ENCODE measurements at places on chromosomes 2 and 18.

DNA sequence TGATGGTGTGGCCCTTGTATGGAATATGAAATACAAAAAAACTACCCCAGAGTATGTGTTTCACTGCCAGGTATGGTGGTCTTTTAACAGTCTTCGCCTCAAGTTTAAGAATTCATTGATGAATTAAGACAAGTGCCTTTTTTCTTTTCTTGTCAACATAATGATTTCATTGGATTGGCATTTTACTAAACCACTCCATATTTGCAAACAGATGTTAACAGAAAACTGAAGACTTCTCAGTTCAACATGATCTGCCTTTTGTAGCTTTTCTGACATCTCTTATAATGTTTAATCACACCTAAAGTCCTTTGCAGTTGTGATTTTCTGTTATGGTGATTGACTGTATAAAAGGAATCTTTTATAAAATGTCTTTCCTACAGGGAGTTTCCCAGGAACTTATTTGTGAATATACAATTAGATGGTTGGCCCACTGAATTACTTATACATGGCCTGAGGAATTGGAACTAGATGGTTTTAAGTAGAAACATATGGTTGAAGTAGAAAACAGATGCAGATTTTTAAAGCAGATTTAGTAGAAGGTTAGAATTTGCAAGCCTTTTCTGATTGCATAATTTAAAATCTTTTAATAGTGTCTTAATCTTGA, 39.7 kb downstream of the DYNC1I2 start:
- H3K27me3 ChIP-seq: no peaks in the 10 kb centered on the region
- no peaks in the 10 kb centered on the region for H3K4me1 ChIP-seq
- no peak overlapping the region for H3K4me3 ChIP-seq
- no peak for DNase-seq
- no peak overlapping the region for H3K27ac ChIP-seq

- no peaks in the 10 kb centered on the region for H3K4me1 ChIP-seq
- H3K27ac ChIP-seq: no peak overlapping the region
- no peak for DNase-seq
- H3K36me3 ChIP-seq: no peaks in the 10 kb centered on the region
- no peaks in the 10 kb centered on the region for H3K27me3 ChIP-seq
These were observed 46.7 kb upstream of the ST6GAL2 start for GRCh38 chr2:106932644-106933043.

DNA sequence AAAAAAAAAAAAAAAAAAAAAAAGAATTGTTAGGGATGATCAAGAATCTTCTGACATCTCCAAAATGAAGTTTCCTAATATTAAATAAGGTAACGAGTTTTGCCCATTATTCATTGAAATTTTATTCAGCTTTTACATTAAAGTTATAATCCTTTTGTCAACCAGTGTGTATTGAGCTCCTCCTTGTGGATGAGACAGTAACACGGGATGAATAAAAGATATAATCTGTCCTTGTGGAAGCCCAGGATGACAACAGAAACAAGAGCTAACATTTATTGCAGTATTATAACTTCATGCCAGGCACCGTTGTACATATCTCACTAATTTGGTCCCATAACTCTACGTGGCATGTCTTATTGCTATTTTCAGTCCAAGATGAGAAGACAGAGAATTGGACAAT, 33.4 kb upstream of the SERPINB7 start:
- H3K4me1 ChIP-seq: no peaks in the 10 kb centered on the region
- DNase-seq: no peak
- H3K27me3 ChIP-seq: no peaks in the 10 kb centered on the region
- H3K36me3 ChIP-seq: no peaks in the 10 kb centered on the region

DNA sequence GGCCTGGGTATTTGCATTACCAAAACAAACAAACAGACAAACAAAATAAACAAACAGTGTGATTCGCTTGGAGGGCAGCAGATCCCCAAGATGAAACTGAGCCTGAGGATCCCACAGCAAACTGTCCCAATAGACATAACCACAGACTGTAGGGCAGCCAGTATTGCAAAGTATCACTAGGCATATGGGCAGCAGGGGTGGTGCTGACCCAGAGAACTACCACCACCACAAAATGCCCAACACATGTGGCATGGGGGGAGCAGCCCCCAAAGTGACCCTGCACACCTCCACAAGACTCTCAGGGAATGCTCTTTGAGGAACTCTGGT, 330.1 kb downstream of the CYRIA start:
- no peak overlapping the region for H3K27ac ChIP-seq
- H3K4me1 ChIP-seq: peaks cover 2% of the 10 kb centered on the region
- no peaks in the 10 kb centered on the region for H3K36me3 ChIP-seq
- no peak overlapping the region for H3K4me3 ChIP-seq
- H3K27me3 ChIP-seq: no peaks in the 10 kb centered on the region

GRCh38 chr2:207409517-207409916, 120.2 kb upstream of the CREB1 start:
- H3K4me3 ChIP-seq: no peak overlapping the region
- no peaks in the 10 kb centered on the region for H3K27me3 ChIP-seq
- peaks cover 3% of the 10 kb centered on the region for H3K4me1 ChIP-seq
- no peak for DNase-seq
- H3K36me3 ChIP-seq: no peaks in the 10 kb centered on the region
- no peak overlapping the region for H3K27ac ChIP-seq

DNA sequence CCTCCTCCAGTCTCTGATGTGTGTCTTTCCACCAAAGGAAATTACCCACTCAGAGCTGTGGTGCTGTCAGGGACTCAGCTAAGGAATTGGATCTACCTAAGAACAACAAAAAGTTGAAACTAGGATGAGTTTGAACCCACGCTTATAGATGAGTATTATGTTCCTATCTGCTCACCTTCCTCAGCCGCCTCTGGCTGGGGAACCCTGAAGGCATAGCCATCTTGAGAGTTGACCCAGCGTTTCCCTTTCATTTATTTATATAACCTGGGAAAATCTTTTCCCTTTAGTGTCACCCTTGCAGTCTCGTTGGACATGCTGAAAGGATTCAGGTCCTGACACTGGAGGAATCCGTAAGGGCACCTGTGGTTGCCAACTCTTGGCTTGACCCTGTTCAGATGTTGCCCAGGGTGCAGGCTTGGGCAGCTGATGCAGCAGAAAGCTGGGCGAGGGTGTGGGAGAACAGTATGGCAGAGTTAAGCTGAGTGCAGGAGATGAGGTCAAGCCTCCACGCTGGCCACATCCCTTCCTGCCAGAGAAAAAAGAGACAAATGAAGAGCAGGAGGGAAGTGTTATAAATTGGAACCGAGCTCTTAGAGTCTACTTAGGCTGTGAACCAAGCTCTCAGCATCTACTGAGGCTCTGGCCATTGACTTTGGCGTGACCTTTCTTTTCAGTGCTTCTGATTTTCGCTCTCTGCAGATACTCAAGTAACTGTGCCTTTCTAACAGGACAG, 1.9 kb downstream of the CDH20 start:
- H3K36me3 ChIP-seq: no peaks in the 10 kb centered on the region
- peaks cover 3% of the 10 kb centered on the region for H3K27me3 ChIP-seq
- no peak overlapping the region for H3K4me3 ChIP-seq

DNA sequence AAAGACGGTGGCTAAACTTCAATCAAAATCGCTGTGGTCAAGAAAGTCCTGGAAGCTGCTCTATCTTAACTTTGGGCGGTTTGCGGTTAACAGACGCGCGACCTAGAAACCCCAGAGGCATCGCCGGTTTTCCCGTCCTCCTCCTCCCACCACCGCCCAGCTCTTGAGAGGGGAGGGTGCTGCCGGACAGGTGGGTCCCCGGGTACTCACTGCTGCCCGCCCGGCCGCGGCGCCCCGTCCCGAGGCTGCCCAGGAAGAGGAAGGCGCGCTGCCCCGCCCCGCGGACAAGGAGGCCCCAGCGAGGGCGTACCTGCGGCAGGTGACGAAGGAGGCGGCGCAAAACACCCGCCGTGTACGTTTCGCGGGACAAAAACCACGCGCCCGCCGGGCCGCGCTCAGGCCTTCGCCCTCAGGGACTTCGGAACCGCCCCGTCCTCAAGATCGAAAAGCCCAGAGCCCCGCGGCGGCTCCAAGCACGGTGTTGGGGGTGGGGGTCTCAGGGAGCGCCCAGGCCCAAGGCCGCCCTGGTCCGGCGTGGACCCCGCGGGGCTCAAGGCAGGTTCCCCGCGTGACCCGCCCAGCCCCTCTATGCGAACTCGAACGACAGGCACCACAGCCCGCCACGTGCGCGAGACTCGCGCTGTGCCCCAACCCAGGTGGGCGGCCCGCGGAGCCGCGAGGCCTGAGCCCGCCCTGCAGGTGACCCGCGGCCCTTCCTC, at the start of gene SH3YL1:
TSS of gene SH3YL1 (minus strand) at position 259 of the 719 bp plus-strand sequence. CDS start at position 211, 48 bp downstream.
- DNase-seq: no peak
- H3K27me3 ChIP-seq: no peaks in the 10 kb centered on the region
- 0 out of 2 replicates have a peak, but pooled peaks cover 2% of the 10 kb centered on the region for H3K36me3 ChIP-seq
- H3K27ac ChIP-seq: no peak within 1 kb of the TSS
- 0 out of 2 replicates have a peak, but pooled peaks cover 2% of the 10 kb centered on the region for H3K4me1 ChIP-seq

DNA sequence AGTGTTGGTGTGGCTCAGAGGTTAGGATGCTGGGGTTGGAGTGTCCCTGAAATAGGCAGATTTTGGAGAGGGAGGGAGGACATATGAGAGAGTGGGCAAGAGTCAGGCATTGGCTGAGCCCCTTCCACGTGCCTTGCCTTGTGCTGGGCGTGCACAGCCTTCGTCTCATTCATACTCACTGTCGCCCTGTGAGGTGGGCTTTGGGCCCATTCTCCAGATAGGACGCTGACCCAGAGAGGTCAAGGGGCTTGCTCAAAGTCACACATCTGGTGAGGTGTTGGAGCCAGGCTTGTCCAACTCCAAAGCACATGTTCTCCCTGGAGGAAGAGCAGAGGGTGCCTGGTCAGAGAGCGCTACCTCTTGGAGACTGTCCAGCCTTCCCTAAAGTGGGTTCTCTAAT, 166.8 kb downstream of the DYSF start:
- H3K4me3 ChIP-seq: no peak overlapping the region
- DNase-seq: no peak
- H3K4me1 ChIP-seq: no peaks in the 10 kb centered on the region
- H3K27ac ChIP-seq: no peak overlapping the region

- H3K27me3 ChIP-seq: no peaks in the 10 kb centered on the region
- no peaks in the 10 kb centered on the region for H3K4me1 ChIP-seq
- H3K4me3 ChIP-seq: no peak overlapping the region
These were observed 57.8 kb upstream of the GPR45 start for GRCh38 chr2:105183555-105184323.

Measured in iPS DF 6.9 (cell line).